GM18507 (cell line): ENCODE measurements at places on chromosomes 5 and 9.

GRCh38 chr9:87167582-87167981 lies 220.3 kb upstream of the GAS1 start:
- DNase-seq: no peak

DNA sequence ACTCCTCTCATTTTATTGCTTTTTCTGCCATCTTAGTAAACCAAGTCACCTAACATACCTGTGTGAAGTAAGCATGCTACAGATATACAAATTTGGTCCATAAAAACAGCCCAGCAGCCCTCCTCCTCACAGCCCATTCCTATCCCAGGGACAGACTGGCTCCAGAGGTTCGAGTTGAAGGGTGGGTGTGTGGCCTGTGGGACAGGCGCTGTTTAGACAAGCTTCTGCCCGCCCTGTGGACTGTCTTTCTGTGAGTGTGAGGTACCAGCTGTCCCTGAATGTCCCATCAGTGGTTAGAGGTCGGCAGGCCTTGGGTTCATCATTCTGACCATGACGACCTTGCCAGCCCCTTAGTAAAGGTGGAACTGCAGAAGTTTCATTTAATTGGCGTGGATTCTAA lies 82.0 kb downstream of the WNK2 start:
- no peak for DNase-seq

- no peak for DNase-seq
Observed at GRCh38 chr9:85630676-85631075, 111.1 kb downstream of the AGTPBP1 start.

- no peak for DNase-seq
Observed at GRCh38 chr9:106576232-106576760, 286.7 kb upstream of the ZNF462 start.

- DNase-seq: no peak
Observed at GRCh38 chr5:68347536-68347935, 132.0 kb downstream of the PIK3R1 start.

- DNase-seq: no peak
Observed at GRCh38 chr9:132547976-132548730, 34.3 kb upstream of the BARHL1 start.

DNA sequence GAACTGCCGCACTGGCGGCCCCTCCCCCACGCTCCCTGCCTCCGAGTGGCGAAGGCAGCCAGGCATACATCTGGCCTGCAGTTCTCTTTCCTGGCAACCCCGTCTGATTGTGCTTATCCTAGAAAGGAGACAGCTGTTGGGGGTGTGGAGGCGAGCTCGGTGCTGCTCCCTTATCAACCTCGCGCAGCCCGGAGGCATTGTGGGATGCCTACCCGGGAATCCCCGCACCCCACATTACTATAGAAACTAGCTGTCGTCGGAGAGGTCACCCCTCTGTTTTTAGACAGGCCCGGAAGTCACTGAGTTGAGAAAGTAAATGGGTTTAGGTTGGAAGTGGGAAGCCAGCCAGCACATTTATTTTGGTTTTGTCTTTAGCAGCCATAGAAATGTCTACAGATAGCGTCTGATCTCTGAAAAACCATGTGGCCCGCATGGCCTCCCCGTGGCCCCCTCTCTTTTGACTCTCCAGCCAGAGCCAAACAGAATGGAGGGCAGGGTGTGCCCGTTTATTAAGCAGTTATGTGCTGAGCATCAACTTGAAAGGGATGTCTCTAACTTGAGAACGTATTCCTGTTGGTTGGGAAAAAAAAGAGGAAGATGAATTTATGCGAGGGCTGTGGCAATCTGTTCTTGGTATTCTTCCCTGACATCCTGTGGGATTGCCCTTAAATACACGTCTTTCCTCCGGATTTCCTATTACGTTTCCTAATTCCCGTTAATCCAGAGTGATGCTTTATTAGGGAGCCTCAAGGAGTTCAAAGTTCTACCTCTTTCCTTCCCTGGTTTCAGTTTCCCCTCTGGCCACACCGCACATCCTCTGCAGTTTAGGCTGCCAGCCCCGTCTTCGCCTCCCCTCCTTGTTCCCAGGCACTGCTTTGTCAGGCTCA lies 3.9 kb downstream of the STC2 start:
- DNase-seq: no peak

DNA sequence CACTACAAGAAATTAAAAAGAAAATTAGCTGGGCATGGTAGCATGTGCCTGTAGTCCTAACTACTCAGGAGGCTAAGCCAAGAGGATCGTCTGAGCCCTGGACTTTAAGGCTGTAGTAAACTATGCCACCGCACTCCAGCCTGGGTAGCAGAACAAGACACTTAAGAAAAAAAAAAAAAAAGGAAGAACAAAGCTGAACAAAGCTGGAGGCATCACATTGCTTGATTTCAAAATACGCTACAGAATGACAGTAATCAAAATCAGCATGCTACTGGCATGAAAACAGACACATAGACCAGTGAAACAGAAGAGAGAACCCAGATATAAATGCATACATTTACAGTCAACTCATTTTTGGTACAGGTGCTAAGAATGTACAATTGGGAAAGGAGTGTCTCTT lies 14.5 kb upstream of the OTULIN start:
- no peak for DNase-seq
